ENCODE measurements at places on chromosomes 16 and 17. TPM values are rescaled to one million over a fixed set of nuclear protein-coding genes. Genes with fewer than 3 reads are reported as not detected.

DNA sequence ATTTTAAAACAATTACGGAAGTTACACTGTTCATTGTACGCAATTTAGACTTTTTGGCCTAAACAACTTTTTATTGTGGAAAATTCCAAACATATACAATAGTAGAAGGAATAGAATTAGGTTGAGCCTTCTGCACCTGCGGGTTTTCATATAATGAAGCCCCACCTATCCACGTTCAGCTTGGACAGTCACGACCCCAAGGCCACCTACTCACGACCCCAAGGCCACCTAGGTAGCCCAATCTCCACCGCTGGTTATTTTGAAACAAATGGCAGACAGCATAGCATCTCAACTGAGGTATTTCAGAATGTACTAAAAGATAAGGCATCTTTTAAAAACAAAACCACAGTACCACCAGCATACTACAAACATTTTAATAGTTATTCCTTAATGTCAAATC lies 631 bp downstream of the NLRC5 start:
- H3K4me1 ChIP-seq = peaks cover 71% of the 10 kb centered on the region
- no peaks in the 10 kb centered on the region for H3K27me3 ChIP-seq
- peak overlapping the region; percentile 97 for H3K4me3 ChIP-seq
- no peak for DNase-seq
- peaks cover 79% of the 10 kb centered on the region for H3K36me3 ChIP-seq

- peaks cover 15% of the 10 kb centered on the region for H3K4me1 ChIP-seq
- no peak overlapping the region for H3K27ac ChIP-seq
- peaks cover 7% of the 10 kb centered on the region for H3K27me3 ChIP-seq
- no peaks in the 10 kb centered on the region for H3K36me3 ChIP-seq
- no peak overlapping the region for H3K4me3 ChIP-seq
Measured at GRCh38 chr16:67187175-67187890, 2.6 kb downstream of the EXOC3L1 start.

DNA sequence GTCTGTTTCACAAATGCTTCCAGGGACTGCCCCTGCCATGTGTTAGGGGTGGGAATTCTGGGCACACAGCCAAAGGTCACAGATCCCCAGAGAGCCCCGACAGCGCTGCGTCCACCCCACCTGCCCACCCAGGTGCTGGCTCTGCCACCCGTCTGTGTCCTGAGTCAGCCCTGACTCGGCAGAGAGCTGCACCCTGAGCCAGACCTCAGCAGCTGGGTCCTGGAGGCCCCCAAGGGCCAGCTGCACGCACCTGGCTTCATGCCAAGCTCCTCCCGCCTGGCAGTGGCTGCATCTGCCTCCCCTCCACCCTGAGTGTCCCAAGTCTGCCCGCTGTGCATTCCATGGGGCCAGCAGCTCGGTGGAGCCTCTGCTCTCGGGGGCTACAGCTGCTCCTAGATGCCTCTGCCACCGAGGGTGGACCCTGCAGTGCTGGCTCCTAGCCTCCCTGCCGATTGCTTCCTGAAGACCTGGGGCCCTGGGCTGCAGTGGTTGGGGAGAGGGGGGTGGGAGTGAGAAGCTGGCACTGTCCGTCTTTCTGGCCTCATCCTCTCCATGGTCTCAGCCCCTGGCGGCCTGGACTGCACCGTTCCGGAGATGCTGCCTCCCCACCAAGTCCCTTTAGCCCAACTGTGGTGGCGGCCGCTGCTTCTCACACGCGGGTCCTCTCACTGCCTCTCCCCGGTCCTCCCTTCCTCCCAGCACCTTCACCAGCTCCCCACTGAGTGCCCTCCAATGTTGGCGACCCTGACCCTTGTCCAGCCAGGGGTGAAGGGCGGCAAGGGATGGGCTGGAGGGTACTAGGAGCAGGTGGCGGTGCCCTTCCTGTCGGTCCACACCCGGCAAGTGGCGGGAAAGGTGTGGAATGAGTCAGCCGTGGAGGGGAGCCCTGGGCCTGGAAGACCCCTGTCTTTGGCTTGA lies 3.0 kb downstream of the SECTM1 start:
- no peak for DNase-seq
- H3K4me3 ChIP-seq = no peak overlapping the region
- H3K36me3 ChIP-seq = no peaks in the 10 kb centered on the region
- H3K4me1 ChIP-seq = peaks cover 18% of the 10 kb centered on the region
- H3K27ac ChIP-seq = no peak overlapping the region

The PLA2G10 gene
- not detected for total RNA-seq

Data from activated T-helper 2 cell treated with anti-CD3 and anti-CD28 coated beads, Interferon-gamma antibody, Interleukin-2, Interleukin-4, amounts not matched to agents 10 μg/mL and 5 μg/mL and 100 μg/mL, durations not matched to agents 14 hours and 24 hours and 36 hours (primary cell).